NCI-H526 (cell line): ENCODE measurements at places on chromosomes 11 and 22.

DNA sequence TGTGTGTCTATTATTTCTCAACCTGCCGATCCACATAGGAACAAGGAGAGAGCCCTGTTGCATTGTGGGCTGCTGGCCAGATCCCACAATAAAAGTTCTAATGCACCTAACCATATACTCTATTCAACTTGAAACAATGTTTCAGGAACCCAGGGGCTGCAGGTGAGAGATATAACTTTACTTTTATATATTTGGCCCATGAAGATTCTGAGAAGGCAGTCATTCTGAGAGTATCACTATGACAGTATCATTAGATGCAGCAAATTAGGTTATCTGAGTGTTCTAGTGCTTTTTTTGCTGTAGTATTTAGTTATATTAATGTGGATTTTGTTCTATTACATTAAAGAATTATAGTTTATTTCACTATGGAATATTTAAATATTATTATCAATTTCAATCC is 655.1 kb upstream of the ARHGAP42 start:
- no peak for DNase-seq

DNA sequence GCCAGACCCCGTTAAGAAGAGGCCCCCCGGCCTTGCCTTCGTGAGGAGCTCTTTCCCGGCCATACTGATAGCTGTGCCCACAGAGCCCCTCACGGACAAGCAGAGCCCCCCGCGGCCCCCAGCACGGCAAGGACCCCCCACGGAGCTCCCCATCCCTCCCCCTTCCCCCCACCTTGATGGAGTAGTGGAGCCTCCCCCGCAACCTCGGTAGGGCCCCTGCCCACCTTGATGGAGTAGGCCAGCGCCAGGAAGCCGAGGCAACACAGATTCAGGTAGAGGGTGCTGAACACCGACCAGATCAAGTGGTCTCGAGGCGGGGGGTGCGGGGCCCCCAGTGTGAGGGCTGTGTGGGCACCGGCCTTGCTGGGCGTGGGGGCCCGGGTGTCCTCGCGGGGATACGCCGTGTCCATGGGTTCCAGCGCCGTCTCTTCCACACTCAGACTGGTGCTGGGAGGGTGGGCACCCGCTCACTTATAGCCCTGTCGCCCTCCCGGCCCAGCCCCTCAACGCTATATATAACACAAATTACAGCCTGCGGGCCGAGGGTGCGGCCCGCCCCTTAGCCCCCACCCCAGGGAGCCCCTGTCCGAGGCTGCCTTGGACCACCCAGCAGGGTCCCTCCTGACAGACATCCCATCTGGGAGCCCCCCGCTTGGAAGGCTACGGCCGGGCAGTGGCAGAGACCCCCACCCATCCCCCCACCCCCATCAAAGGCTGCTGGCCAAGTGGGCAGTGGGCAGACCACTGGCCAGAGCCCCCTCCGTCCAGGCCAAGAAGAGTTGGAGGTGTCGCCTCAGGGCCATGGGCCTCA is at the start of gene IFITM5:
IFITM5 (minus strand) TSS at position 446 of the 811 bp plus-strand sequence; CDS start at position 410, 36 bp downstream.
- no peak for DNase-seq

- DNase-seq: no peak
These were observed 67.6 kb downstream of the CD44 start for GRCh38 chr11:35206616-35207015.

DNA sequence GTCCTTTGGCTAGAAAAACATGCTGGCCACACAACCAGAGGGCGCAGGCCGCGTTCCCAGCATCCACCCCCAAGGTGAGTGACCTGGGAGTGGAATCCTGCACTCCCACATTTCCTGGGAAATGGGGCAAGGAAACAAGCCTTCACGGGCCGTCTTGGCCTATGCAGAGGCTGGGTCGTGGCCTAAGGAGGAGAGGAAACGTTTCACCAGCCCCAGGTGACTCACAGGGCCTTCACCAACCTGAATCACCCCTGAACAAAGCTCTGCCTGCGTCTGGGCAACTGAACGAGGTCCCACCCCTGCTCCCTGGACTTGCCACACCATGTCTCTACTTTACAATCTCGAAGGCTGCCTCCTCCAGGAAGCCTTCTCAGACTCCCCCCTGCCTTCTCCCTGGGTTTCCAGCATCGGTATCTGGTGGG is 13.2 kb downstream of the MYH9 start:
- DNase-seq: no peak

DNA sequence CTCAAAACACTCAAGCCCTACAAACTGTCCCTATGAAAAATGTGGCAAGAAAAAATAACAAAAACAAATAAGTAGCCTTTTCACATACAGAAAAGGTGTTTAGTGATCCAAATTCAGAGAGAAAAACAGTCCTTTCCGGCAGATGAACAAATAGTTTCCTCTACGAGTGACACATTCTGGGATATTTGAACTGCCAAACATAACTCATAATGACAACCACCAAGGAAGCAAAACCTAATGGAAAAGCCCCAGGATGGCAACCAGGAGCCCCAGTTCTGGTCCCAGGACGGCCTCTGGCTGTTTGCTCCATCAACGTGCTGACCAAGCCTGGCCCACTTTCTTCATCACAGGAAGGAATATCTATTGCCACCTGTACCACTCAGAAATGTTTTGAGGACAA is 6.0 kb downstream of the PACSIN2 start:
- DNase-seq: no peak

DNA sequence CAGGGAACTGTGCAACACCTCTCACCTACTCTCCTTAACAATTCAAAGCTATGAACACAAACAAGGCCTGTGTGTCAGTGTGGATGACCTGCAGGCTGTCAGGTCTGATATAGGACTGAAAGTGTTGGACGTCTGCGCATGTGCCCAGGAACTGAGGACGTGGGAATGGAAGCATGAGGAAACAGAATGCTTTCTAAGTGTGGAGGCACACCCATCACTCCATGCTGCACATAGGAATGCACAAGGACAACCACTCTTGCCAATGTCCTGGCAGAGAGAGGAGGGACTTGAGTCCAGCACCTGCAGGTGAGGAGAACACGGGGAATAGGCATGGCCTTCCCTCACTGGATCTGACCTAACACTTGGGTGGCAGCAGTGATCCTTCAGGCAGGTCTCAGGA is 874.3 kb downstream of the OPCML start:
- DNase-seq: no peak

DNA sequence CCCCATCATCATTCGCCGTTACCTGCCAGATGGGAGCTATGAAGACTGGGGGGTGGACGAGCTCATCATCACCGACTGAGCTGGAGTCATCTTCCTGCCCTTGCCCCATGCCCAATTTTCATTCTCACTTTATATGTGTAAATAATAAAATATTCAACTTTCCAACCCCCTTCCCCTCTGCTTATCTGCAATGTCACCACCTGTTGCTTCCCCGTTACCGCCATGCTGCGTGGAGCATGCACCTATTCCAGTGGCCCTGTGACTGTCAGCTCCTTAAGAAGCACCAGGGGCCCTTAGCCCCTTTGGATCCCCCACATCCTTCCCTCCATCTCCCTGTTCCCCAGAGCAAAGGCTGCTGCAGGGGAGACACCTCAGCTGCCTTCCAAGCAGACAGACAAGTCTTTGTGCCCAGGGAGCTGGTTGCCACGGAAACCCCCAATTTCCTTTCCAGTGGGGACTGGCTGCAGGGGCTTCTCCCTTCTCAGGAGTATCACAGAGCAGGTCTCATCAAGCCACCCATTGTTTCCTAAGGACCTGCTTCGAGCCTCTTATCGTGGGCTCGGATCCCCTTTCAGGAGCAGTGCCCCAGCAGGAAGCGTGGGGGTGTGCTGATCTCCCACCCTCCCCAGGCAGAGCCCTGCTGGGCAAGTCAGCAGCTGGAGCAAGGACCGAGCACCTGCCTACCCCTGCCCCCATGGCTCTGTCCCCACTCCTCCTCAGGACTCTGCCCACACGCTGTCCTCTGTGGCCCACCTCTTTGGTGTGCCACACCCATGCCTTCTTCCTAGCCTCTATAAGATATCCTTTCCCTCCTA is 14.3 kb downstream of the POLR2F start:
- no peak for DNase-seq

DNA sequence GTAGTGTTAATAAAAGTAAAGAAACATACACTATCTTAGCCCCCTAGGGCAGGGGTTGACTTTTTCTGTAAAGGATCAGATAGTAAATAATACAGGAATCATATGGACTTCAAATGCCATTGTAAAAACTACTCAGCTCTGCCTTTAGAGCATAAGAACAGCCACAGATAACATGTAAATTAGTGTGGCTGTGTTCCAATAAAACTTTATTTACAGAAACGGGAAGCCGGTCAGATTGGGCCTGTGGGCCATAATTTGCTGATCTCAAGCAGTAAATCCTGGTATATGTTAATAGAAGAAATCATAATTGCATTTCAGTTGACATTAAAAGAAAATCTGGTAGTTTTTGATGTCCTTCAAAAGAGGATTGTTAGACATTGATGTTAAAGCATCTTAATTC is 76.5 kb downstream of the ZC3H12C start:
- DNase-seq: peak; percentile 27
